ENCODE measurements at places on chromosomes 1 and 21.
A peak's percentile ranks its signal among the peaks of the same experiment; 100 is the strongest.

DNA sequence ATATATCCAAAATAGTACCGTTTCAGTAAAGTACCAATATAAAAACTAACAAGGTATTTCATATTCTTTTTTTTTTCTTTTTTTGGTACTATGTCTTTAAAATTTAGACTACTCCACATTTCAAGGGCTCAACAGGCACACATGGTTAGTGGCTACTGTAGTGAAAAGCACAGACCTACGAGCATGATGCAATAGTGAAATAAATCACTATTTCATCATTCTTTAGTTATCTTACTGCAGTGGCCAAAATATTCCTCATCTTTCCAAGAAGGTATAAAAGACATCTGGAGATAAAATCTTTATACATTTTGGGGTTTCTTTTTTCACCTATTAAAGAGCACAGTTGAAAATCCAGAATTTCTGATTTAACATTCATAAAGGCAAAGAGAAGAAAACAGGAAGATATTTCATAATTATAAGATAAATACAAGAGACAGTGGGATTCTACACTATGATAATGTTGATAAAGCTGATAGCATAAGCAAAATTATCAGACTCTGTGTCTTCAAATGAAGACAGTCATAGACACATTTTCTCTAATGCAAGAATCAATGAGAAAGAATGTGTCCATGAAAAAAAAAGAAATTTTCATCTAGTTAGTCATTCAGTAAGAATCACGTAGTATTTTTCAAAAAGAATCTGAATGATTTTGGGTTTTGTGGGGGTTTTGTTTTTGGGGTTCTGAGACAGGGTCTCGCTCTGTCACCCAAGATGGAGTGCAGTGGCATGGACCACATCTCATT lies 41.9 kb downstream of the CEP170 start:
- DNase-seq = no peak

DNA sequence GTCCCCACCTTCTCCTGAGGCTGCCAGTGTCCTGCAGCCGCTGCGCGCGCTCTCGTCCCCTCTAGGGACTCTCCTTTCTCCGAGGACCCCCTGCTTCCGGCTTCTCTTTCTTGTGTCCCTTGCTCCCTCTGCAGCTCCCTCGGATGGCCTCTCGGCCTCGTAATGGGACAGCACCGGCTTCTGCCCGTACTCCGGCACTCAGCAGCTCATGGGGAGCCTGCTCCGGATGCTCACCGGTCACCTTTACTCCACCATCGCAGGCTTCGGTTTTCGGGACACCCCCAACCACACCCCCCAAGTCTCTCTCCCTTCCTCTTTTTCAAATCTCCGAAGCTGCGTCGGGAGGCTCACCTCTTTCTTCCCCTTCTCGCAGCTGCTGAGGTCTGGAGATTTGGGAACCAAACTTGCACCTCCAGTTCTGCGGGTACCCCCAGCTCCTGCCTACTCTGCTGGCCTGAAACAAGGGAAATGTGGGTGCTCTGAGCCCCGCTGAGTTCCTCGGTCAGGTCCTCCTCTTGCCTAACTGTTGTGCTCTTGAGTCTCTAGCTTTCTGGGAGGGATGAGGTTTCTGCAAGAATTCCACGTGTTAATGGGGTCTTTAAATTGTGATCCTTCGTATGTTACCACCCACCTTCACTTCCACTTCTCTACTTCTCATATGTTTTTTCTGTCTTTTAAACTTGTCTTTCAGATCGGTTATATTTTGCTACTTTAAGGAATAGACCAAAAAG lies 930 bp downstream of the CDC14A start:
- DNase-seq = no peak

DNA sequence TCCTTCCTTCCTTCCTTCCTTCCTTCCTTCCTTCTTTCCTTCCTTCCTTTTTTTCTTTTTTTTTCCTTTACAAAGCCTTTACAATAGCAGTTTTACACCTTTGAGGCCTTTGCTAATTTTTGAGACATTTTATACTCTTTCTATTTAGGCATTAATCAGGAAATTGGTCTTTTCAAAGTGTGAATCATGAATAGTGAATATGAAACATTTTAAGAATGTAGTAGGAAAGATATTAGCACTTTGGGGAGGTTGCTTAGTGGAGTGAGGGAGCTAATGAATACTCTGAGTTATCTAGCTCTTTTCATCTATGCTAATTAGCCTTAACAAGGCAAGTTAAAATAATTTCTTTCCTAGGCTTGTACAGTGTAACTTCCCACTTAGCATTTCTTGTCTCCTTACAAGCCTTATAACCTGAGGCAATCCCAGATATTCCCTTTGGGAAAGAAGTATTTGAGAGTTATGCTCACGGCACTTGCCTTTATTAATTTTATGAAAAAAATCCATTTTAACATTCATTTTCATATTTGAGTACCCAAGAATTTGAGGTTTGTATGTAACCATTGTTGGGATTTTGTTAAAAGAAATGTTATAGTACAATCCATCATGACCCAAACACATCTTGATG lies 122.6 kb downstream of the NTNG1 start:
- no peak for DNase-seq

DNA sequence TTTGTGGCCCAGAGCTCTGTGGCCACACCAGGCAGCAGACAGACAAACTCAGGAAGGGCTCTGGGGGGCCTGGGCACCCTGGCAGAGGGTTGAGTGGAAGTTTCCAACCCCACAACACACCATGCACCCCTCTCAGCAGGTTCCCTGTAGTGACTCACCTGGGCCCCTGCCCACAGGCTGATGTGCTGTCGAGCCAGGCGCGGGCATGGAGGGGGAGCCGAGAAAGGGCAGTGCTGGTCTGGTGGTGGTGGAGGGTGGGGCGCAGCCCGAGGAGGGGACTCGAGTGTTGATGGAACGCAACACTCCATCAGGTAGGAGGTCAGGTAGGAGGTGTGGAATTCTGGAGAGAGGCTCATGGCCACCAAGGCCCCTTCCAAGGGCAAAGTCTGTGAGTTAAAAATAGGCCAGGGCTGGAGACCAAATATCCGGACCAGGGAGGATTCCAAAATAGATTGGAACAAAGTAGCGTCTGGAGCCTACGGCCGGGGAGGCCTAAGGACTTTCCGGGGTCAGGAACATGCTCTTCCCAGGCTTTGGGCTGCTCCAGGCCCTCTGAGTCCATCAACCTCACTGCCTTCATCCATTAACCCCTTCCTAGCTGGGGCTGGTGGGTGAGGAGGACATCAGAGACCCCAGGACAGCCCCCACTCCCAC lies 191.5 kb upstream of the AJAP1 start:
- no peak for DNase-seq

GRCh38 chr1:158145173-158145719 lies 35.4 kb upstream of the CD1D start:
- DNase-seq = no peak

- DNase-seq = no peak
Observed at GRCh38 chr1:55926906-55927471, 652.4 kb downstream of the PLPP3 start.

GRCh38 chr1:86640161-86640670 lies 64.2 kb upstream of the SH3GLB1 start:
- no peak for DNase-seq

DNA sequence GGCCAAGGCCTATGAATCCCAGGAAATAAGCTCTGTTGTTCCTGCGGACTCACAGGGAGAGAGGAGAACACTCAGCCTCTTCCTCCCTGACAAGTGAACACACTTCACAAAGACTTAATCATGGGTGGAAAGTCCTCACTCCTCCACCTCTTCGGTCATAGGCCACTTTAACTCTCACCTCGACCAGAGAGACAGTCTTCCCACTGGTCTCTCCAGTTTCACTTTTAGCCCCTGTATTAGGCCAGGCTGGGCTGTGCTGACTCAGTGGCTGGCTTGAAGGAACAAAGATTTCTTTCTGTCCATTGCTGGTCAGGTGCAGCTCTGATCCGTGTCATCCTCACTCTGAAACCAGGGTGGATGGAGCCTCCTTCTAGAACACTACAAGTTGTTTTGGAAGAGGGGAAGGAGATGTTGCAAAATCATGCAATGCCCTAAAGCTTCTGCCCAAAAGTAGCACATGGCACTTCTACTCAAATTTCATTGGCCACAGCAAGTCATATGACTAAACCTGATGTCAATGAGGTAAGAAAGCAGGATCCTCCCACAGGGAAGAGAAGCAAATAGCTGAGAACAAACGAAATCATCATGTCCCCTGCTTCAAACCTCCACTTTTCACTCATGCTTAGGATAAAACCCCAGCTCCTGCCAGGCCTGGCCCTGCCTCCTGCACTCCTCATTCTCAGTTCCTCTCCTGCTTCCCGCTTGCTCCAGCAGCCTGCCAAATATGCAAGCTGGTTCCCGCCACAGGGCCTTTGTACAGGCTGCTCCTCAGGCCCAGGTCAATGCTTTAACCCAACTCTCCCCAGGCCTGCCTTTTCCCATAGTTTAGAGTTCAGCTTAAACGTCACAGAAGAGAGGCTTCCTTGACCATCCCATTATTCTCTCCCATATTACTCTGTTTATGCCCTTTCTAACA lies 150.5 kb upstream of the RUNX3 start:
- DNase-seq = no peak

DNA sequence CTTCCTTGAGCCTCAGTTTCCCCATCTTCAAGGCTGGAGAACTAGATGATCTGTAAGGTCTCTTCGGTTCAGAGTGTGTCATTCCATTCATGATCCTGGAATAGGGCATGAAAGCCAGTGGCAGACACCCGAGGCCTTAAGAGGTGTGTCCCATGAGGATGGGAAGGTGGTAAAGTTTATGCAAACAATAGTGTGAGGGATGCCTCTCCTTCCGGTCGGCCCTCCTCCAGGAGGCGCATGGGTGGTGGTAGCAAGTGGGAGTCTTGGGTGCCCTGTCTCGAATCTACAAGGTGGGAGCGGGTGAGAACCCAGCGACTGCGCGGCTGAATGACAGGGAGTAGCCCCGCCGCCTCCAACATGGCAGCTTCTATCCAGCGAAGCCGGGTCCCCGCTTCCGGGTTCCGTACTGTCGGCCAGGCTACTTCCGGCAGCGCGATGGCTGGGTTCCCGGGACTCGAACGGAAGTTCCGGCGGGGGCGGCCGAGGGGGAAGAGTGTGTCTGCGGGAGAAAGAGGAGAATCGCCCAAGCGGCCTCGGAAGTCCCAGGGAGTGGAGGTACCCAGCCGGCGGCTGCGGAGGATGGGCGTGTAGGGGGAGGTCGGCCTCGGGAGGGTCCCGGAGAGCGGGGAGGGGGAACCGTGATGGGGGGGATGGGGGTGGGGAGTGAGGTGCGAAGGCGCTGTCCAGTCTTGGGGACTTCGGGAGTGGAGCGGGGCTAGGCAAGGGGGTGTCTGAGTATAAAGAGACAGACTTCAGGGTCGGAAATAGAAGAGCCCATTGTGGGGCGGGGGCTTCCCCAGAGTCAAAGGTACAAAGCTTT lies at the start of gene LYPLA2:
Gene LYPLA2 (plus strand): TSS at position 450 of the 820 bp plus-strand sequence. CDS start 1,538 bp downstream, outside the sequence.
- peak; percentile 75 for DNase-seq

- DNase-seq = no peak
Observed at GRCh38 chr1:53583868-53584776, 124.9 kb downstream of the DMRTB1 start.

- DNase-seq = no peak
Observed at GRCh38 chr1:63827411-63828321, 53.8 kb downstream of the ROR1 start.

- no peak for DNase-seq
Observed at GRCh38 chr1:230717251-230717650, 3.3 kb upstream of the AGT start.

DNA sequence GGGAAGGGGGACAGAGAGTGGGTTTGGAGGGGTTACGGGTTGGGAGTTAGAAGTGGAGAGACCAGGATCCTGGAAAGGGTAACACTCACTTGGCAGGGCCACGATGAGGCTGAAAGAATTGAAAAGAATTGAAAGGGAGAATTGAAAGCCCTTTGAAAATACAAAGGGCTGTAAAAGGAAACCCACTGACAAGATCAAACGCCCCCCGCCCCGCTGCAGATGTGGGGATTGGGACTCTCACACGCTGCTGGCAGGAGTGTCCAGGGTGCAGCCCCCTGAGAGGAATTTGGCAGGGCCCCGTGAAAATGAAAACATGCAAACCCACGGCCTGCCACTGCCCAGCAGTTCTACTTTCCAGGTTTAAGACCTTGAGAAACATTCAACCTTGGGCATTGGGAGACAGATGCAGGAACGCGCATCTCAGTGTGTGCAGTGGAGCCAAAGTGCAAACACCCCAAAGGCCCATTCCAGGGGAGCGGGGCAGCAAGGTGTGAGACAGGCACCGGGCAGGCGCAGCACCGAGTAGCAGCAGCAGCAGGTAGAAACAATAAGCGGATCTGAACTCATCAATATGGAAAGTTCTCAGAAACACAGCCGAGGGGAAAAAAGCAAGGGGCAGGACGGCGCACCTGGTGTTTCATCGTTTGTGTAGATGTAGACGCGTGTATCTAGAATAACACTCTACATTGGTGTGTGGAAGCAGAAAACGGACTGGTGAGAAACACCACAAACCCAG lies 8.3 kb upstream of the TNFRSF1B start:
- no peak for DNase-seq

DNA sequence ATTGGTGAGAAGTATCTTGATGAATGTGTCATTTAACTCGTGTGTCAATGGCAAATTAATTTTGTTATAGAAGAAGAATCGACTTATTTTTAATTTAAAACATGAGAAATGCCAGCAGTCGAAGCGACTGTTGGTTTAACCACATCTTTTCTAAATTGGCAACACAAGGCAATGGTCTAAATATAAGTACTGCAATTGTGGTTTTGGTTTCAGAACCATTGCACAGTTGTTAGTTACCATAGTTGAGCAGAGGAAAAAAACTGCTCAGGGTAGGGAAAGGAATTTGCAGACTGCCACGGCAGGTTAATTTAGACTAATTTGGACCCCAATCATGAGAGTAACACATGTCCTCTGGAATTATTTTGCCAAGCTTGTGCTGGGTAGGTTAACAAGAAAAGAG lies 185.6 kb upstream of the RUNX1 start:
- DNase-seq = no peak

GRCh38 chr1:143691971-143692529 lies 279.7 kb downstream of the FAM72C start:
- DNase-seq = no peak

DNA sequence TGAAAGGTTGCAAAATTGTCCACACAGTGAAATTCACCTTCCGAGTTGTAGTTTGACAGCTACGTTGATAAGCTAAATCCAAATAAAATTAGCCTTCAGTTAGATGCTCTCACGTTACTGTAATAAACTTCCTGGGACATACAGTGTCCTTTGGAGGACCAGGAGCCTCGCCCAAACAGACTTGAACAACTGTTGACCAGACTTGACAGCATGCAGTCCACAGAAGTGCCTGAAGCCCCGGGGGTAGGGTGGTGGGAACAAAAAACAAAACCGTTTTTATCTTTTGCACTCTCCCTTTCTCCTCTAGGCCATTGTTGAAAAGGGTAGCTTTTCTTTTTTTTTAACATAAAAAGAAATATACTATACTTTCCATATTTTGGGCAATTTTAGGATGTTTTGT lies 172.8 kb upstream of the SAMSN1 start:
- no peak for DNase-seq
